Stimulated activated CD4-positive, alpha-beta T cell treated with anti-CD3 and anti-CD28 coated beads, Interleukin-15, amount 100 ng/mL, for 24 hours (primary cell): ENCODE measurements at places on chromosomes 13 and 19.

- peak; percentile 57 for DNase-seq
These were observed 1.6 kb downstream of the ARRDC2 start for GRCh38 chr19:18009412-18010066.

DNA sequence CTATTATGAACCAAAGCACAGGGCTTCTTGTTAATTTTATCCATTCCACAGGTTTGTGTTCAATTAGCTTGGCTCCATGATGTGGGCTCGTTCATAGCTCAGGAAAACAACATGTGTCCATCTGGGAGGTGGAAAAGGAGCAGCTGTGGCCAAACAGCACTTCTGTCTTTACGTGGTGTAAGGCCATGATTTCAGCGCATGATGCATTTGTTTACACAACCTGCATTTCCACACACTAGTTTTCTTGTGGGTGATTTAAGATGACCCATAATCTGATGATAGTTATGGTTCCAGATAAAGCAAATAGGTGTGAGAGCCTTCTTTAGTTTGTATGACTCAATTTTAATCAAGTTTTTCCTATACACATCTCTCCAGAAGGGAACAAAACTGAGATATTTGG, 101.7 kb downstream of the TNFRSF19 start:
- no peak for DNase-seq

GRCh38 chr13:96527497-96527896, 437.6 kb downstream of the HS6ST3 start:
- DNase-seq: no peak

DNA sequence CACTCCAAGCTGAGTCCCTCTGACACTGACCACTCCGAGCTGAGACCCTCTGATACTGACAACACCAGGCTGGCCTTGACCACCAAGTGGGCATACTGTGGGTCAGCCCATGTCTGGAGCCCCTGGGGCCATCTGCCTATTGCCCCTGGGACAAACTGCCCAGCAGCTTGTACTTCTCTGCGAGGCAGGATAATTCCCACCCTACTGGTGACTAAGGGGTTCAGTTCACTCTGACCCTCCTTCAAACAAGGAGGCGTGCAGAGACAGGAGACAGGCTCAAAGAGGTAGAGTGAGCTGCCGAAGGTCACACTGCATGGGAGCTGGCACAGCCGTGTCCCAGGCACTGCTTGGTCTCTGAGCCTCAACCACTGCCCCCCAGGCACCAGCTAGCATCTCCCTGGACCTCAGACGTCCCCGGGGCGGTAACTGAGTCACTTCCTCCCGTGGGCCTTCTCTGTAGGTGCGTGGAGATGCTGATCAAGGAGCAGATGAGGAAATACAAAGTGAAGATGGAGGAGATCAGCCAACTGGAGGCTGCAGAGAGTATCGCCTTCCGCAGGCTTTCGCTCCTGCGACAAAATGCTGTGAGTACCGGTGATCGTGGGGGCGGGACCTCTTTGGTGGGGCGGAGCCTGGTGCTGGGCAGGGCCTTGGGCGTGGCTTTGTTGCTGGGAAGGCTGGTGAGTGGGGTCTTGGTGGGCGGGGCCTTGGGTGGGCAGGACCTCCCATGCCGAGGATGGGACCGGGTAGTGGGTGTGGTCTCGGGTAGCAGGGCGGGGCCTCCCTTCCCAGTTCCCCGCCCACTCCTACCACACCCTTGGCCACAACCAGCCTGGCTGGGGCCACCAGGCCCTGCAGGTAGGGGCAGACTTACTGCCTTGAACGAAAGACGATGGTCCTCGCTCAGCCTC, 5.8 kb upstream of the USE1 start:
- peak; percentile 74 for DNase-seq

GRCh38 chr13:50636007-50636704, 207.3 kb downstream of the DLEU7 start:
- DNase-seq: no peak

DNA sequence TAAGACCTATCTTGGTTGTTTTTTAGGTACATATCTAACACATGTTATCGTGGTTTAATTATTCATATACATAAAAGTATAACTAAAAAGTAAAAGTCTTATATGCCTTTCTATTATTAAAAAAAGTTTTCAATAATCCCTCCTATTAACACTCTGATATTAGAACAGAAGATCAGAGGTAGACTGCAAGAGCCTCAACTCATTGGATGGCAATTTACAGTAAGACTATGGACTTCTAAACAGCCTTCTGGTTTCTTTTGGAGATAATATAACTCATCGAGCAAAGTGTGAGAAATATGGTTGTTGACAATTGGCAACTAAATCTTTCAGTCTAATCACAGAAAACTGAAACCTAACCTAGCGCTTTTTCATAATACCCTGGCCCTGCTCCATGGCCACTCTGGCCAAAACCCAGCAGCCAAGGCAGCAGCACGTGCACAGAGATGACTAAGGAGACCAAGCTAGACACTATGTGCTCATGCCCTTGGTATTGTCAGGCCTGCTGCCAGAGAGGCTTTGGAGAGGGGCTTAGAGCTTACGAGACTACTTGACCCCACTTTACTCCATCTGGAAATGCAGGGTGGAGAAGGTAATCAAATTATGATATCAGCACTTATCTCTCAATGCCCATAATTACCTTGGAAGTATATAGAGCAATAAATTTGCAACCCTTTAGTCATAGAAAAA, 40.6 kb upstream of the EEF1AKMT1 start:
- DNase-seq: no peak

DNA sequence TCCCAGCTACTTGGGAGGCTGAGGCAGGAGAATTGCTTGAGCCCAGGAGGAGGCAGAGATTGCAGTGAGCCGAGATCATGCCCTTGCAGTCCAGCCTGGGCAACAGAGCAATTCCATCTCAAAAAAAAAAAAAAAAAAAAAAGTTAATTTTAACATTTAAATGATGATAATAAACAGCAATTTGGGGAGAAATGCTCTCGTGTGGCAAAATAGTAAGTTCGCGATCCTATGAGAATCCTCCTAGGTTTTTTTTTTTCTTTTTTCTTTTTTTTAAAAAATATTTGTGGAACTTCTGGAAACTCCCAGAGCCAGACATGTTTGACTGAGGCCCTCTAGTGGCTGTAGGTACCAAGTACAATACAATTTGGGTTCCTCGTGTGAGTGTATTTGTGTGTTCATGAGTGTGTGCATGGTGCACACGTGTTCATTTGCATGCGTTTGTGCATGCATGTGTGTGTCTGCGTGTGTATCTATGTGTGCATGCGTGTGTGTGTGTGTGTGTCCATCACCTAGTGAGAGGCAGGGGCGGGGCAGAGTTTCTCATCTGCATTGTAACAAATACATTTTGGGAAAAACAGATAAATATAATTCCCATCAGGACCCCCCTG, 31.2 kb downstream of the TMPRSS9 start:
- DNase-seq: peak; percentile 39

- no peak for DNase-seq
These were observed 10.3 kb upstream of the ZNF14 start for GRCh38 chr19:19743176-19743575.

DNA sequence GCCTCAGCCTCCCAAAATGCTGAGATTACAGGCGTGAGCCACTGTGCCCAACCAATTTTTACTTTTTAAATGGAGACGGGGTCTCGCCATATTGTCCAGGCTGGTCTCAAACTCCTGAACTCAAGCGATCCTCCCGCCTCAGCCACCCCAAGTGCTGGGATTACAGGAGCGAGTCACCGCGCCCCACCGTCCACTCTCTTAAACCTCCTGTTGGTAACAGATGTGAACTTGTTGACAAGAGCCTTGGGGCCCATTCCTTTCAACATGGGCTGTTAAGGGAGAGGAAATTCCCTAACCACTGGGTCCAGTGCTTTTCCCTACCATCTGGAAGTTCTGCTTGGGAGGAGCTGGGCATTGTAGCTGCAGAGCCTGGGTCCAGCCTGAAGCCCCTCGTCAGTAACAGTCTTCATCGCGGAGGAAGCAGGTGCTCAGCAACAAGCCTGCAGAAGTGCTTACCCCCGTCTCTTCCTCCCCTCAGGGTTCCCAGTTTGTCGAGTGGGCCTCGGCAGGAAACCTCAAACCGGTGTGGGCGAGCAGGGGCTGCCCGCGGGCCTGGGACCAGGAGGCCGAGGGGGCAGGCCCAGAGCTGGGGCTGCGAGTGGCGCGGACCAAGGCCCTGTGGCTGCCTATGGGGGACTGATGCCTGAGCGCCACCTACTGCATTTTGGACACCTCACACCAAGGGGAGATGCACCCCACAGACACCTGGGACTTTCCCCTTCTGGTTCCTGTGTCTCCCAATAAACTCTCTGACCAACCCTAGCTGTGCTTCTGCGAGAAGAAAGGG, 4.0 kb upstream of the FLT3LG start:
- peak; percentile 85 for DNase-seq

DNA sequence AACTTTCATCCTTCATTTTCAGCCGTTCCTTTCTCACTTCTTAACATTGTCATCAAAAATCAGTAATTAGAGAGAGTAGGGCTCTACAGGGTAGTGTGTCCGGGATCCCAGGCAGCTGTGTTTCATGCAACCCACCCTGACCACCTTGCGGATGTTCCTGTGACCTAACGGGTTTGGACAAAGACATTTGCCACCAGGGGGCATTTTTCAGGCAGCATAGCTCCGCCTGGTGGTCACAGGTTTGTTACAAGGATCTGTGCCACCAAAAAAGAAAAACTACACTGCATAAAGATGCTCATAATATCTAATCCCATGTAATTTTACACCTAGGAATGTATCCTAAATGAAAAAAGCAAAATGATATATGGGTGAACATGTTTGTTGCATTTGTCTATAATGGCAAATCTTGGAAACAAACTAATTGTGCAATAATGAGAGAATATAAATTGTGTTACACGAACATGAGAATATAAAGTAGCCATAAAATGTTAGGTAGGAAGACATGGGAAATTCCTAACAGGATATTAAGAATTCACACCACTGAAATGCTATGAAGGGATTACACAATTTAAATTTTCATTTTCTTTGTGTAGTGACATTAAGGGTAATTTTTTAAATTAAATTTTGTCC, 123.0 kb downstream of the SLC7A1 start:
- DNase-seq: peak; percentile 68

GRCh38 chr13:44978328-44978727, 10.9 kb downstream of the NUFIP1 start:
- no peak for DNase-seq

DNA sequence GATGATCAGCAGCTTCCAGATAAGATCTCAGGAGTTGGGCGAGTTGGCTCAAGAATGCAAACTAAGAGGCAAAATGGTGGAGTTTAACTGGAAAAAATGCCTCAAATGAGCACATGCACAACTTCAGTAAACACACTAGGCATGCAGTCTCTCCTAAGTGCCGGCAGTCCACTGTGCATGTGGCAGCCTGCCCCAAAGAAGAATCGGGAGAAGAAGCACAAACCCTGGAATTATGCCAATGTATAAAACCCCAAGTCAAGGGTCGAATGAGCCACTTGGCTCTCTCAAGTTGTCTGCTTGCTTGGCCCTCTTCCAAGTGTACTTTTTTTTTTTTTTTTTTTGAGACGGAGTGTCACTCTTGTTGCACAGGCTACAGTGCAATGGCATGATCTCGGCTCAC, 53.3 kb upstream of the SLITRK1 start:
- no peak for DNase-seq

DNA sequence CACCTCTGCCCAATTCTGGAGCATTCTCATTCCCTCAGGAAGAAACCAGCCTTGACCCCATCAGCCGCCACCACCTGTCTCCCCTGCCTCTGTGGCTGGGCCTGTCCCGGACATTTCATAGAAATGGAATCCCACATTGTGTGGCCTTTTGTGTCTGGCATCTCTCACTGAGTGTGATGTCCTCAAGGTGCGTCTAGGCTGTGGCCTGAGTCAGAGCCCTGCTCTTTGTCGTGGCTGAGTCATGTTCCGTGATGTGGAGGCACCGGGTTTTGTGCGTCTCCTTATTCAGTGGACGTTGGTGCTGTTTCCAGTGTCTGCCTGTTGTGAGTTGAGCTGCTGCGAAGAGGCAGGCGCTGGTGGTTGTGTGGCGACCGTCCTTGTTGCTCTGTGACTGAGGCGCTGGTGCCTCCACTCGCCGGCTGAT, 3.5 kb downstream of the FZR1 start:
- peak; percentile 65 for DNase-seq

DNA sequence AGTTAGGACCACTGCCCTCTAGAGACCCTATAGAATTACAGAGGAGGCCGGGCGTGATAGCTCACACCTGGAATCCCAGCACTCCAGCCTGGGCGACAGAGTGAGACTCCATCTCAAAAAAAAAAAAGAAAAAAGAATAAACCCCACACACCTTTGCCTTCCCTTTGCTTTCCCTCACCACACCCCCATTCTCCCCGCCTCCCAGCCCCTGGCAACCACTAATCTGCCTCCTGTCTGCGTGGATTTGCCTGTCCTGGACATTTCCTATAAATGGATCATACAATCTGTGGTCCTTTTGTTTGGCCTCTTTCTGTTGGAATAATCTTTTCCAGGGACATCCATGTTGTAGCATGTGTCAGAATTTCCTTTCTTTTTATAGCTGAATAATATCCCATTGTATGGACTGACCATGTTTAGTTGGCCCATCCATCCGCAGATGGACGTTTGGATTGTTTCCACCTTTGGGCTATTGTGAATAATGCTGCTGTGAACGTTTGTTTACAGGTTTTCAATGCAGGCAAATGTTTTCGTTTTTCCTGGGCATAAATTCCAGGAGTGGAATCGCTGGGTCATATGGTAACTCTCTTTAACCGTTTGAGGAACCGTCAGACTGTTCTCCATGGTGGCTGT, 15.3 kb downstream of the NACC1 start:
- no peak for DNase-seq

GRCh38 chr13:26179344-26179743, 42.8 kb downstream of the RNF6 start:
- no peak for DNase-seq

DNA sequence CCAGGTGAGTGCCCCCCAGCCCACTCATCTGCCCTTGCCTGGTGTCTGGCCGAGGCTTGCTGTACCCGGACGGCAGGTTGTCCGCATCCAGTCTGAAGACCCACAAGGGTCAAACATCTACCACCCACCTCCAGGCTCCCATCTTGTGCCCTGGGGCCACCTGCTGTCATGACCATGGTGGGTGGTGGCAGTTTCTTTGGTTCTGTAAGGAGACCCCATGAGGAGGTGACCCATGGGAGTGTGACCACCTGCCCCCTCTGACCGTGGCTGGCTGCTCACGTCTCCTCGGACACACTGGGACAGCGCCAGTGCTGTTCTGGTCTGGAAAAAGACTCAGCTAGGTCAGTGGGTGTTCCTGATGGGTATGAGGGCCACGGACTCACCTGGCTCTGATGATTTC, 93.9 kb downstream of the TEX29 start:
- no peak for DNase-seq

DNA sequence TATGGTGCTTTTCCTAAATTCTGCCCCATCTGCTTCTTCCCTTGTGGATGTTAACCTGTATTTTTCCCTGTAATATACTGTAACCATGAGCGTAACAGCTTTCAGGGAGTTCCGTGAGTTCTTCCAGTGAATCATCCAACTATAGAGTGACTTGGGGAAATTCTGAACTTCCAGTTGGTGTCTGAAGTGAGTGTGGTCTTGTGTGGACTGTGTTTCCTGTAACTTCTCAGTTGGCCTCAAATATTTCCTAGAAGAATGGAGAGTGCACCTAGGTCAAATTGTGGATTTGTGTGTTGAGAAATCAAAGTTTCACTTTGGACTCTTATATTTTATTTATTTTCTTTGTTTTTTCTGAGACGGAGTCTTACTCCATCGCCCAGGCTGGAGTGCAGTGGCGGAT, 11.0 kb upstream of the ZNF766 start:
- DNase-seq: no peak

- DNase-seq: no peak
These were observed 6.5 kb upstream of the CNMD start for GRCh38 chr13:52746141-52746540.

GRCh38 chr19:1097810-1098176, 2.6 kb upstream of the POLR2E start:
- no peak for DNase-seq
